Neural progenitor cell (in vitro differentiated cells): ENCODE measurements at places on chromosomes 11 and 22. TPM values are rescaled to one million over a fixed set of nuclear protein-coding genes. Genes with fewer than 3 reads are reported as not detected.
A peak's percentile ranks its signal among the peaks of the same experiment; 100 is the strongest.

GRCh38 chr11:13227676-13228255 lies 49.8 kb upstream of the BMAL1 start:
- DNase-seq = no peak
- H3K4me1 ChIP-seq = peaks cover 8% of the 10 kb centered on the region
- no peaks in the 10 kb centered on the region for H3K27me3 ChIP-seq
- H3K36me3 ChIP-seq = no peaks in the 10 kb centered on the region
- H3K27ac ChIP-seq = no peak overlapping the region
- H3K4me3 ChIP-seq = no peak overlapping the region

- no peaks in the 10 kb centered on the region for H3K36me3 ChIP-seq
- no peaks in the 10 kb centered on the region for H3K27me3 ChIP-seq
- no peak for DNase-seq
- H3K4me3 ChIP-seq = no peak overlapping the region
Measured at GRCh38 chr22:44133901-44134571, 46.7 kb upstream of the PARVG start.

The DEUP1 gene
- not detected in 2 replicates for total RNA-seq

The SMC1B gene
- total RNA-seq = 0.06 and 0.09 TPM in 2 replicates

The APOA1 gene
- 0.84 and 2.7 TPM in 2 replicates for total RNA-seq

- no peak for DNase-seq
- H3K27ac ChIP-seq = no peak overlapping the region
- H3K36me3 ChIP-seq = no peaks in the 10 kb centered on the region
- no peaks in the 10 kb centered on the region for H3K27me3 ChIP-seq
- H3K4me1 ChIP-seq = peaks cover 8% of the 10 kb centered on the region
Measured at GRCh38 chr22:36594569-36594968, 65.6 kb upstream of the EIF3D start.

DNA sequence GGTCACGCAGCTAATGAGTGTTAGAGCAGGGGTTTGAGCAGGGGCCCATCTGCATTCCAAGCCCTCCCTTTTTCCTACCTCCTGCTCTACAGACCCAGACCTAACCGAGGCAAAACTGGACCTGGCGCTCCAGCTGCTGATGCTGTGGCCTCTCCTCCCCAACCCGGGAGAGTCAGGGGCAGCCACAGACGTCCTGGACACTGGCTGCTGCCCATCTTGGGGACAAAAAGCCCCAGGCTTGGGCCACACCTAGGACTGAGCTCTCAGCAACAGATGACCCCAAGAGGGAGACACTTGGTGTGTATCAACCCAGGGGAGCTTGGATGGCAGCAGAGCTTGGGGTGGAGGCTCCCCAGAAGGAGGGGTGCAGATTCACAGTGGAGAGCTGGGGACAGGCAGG lies 172.6 kb downstream of the ST3GAL4 start:
- H3K27me3 ChIP-seq = no peaks in the 10 kb centered on the region
- H3K4me3 ChIP-seq = no peak overlapping the region
- peaks cover 14% of the 10 kb centered on the region for H3K4me1 ChIP-seq
- no peak for DNase-seq
- H3K36me3 ChIP-seq = no peaks in the 10 kb centered on the region

- no peaks in the 10 kb centered on the region for H3K27me3 ChIP-seq
- H3K4me3 ChIP-seq = no peak overlapping the region
- H3K36me3 ChIP-seq = no peaks in the 10 kb centered on the region
- H3K27ac ChIP-seq = no peak overlapping the region
- no peaks in the 10 kb centered on the region for H3K4me1 ChIP-seq
Measured at GRCh38 chr11:13152736-13153541, 124.7 kb upstream of the BMAL1 start.

The TECTA gene
- 0.84 and 1.2 TPM in 2 replicates for total RNA-seq

The GAB4 gene
- 0.07 TPM in 1 of 2 replicates, not detected in the other for total RNA-seq

The CRYAB gene
- 0.45 TPM in 1 of 2 replicates, not detected in the other for total RNA-seq

The SLC17A6 gene
- not detected in 2 replicates for total RNA-seq

GRCh38 chr11:63548178-63548577 lies 11.6 kb downstream of the PLAAT4 start:
- H3K27ac ChIP-seq = no peak overlapping the region
- no peak for DNase-seq
- no peaks in the 10 kb centered on the region for H3K36me3 ChIP-seq
- no peaks in the 10 kb centered on the region for H3K4me1 ChIP-seq
- no peaks in the 10 kb centered on the region for H3K27me3 ChIP-seq

DNA sequence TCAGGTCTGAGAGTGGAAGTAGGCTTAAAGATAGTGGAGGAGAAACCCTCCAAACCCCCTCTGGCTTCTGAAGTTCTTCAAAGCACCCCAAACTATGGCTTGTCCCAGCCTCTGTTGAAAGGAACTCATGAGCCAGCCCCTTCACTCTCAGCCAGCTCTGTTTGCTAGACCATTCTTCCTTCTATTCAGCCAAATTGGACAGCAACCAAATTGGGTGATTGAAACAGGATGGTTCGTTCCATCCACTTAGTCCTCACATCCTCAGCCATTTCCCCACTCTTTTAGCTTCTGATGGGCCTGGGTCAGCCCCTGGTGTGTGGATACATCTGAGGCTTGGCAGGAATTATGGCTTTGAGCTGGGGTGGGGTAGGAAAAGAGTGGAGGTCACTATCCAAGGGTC lies 4.5 kb downstream of the HTR3A start:
- no peak overlapping the region for H3K4me3 ChIP-seq
- H3K4me1 ChIP-seq = peaks cover 10% of the 10 kb centered on the region

DNA sequence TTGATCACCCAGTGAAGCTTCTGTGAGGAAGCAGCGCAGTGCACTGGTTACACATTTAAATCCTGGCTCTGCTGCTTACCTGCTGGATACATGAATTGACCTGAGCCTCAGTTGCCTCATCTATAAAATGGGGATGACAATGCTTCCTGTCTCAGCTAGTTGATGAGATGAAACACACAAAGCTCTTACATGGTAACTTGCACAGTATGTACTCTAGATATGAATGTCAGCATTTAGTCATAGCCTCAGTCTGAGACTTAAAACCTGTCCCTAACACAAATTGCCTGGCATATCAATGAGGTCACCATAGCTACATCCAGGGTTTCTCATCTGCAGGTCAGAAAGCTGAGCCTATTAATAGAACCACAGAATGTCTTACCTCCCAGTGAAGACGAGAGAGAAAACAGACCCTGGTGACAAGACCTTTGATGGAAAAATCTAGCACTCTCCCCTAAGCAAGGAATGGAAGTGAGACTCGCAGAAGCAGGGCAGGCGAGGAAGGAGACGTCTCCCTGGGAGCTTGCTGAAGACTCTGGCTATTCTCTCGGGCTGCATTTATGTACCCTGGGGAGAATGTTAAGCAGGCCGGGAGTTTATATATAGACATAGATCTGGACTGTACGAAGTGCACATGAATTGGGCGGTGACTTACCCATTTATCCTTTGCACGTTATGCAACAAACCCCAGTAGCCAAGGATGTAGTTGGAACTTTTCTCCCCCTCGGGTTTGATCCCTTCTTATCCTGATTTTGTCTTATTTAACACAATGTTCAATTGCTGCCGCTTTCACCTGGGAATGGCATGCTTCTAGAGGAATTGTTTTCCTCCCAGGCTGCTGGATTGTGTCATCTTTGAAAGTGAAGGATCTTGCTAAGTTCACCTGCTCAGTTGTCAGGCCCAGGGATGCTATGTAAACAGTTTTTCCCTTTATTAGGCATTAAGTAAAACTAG lies 18.0 kb downstream of the SDHAF2 start:
- DNase-seq = no peak
- H3K36me3 ChIP-seq = no peaks in the 10 kb centered on the region
- H3K27ac ChIP-seq = no peak overlapping the region
- no peaks in the 10 kb centered on the region for H3K27me3 ChIP-seq
- H3K4me1 ChIP-seq = peaks cover 9% of the 10 kb centered on the region

- H3K27me3 ChIP-seq = no peaks in the 10 kb centered on the region
- DNase-seq = peak; percentile 41
- H3K36me3 ChIP-seq = no peaks in the 10 kb centered on the region
- no peak overlapping the region for H3K27ac ChIP-seq
- peaks cover 21% of the 10 kb centered on the region for H3K4me1 ChIP-seq
Measured at GRCh38 chr22:45227645-45228400, 12.9 kb downstream of the KIAA0930 start.

DNA sequence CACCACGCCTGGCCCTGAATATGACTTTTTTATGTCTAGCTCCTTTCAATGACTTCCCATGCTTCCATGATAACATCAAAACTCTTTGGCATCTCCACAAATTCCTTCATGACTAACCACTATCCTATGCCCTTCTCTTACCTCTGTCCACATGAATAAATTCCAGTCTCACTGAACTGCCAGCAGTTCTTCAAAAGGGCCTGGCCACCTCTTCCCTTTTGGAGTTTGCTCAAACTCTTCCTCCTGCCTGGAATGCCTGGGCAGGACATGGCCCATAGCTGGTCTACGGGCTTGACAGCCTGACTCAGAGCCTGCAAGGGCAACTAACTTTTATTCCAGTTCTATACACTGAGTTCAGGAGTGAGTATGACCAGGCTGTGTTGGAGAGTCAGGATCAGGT lies 41.8 kb upstream of the ZBTB16 start:
- no peaks in the 10 kb centered on the region for H3K36me3 ChIP-seq
- DNase-seq = no peak
- no peaks in the 10 kb centered on the region for H3K4me1 ChIP-seq
- no peaks in the 10 kb centered on the region for H3K27me3 ChIP-seq

- H3K36me3 ChIP-seq = no peaks in the 10 kb centered on the region
- peaks cover 35% of the 10 kb centered on the region for H3K27me3 ChIP-seq
- no peak for DNase-seq
- no peaks in the 10 kb centered on the region for H3K4me1 ChIP-seq
- H3K27ac ChIP-seq = no peak overlapping the region
Measured at GRCh38 chr11:2762451-2762850, 62.7 kb upstream of the KCNQ1OT1 start.

DNA sequence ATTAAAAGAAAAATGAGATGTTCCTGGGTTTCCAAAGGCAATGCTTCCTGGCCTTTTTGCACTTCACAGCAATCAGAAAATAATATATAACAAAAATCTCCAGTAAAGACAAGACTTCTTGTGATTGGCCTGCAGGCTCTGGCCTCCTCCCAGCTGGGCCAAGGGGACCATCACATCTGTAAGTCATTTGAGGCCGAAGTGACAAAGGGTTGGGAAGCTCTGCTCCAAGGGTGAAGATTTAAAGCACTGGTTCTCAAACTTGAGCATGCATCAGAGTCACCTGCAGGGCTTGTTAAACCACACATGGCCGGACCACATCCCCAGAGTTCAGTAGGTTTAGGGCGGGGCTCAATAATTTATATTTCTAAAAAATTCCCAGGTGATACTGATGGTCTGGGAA lies 32.1 kb downstream of the ARFGAP2 start:
- H3K4me3 ChIP-seq = no peak overlapping the region
- no peak for DNase-seq
- H3K4me1 ChIP-seq = no peaks in the 10 kb centered on the region
- no peak overlapping the region for H3K27ac ChIP-seq
- H3K27me3 ChIP-seq = no peaks in the 10 kb centered on the region

The CRYBB3 gene
- 0.19 TPM in 1 of 2 replicates, not detected in the other for total RNA-seq
